ENCODE measurements at places on chromosomes 1 and 21. TPM values are rescaled to one million over a fixed set of nuclear protein-coding genes. Genes with fewer than 3 reads are reported as not detected.
A peak's percentile ranks its signal among the peaks of the same experiment; 100 is the strongest.

GRCh38 chr1:235011599-235012435 is 116.8 kb downstream of the TOMM20 start:
- peak; percentile 36 for DNase-seq

DNA sequence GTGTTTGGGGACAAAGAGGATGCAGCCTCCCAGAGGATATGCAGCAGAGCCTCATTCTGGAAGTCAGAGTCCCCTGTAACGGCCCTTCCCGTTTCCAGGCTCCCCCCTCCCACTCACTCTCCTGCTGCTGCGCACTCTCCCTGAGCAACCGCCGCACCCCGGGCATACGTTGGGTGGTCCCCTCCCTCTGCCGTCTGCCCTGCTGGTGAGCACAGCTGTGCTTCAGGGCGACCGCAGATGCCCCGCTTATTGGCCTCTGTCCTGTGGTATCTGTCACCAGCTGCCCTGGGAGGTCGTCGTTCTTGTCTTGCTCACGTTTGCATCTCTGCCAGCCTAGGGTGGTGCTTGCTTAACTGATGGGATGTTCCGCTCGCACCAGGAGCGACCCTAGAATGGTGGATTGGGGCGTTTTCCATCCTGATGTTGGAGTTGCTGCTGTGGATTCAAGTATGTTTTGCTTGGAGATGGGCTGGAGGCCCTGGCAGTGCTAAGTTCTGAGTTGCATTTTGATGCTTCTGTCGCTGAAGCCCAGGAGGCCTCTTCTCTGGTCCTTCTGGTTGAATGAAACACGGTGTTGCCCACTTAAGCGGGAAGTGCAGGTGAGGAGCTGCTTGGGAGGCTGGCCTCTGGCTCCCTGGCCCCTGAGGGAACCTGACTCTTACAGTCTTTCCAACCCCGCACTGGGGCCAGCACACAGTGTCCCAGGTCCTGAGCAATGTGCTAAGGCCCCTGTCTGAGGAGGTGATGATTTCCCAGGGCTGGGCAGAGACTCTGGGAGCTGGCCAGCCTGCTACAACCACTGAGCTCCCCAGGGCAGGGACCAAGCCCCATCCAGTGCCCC is 3.2 kb downstream of the TMEM201 start:
- no peak for DNase-seq

GRCh38 chr1:11462224-11462923 is 16.6 kb upstream of the DISP3 start:
- DNase-seq, result no peak

DNA sequence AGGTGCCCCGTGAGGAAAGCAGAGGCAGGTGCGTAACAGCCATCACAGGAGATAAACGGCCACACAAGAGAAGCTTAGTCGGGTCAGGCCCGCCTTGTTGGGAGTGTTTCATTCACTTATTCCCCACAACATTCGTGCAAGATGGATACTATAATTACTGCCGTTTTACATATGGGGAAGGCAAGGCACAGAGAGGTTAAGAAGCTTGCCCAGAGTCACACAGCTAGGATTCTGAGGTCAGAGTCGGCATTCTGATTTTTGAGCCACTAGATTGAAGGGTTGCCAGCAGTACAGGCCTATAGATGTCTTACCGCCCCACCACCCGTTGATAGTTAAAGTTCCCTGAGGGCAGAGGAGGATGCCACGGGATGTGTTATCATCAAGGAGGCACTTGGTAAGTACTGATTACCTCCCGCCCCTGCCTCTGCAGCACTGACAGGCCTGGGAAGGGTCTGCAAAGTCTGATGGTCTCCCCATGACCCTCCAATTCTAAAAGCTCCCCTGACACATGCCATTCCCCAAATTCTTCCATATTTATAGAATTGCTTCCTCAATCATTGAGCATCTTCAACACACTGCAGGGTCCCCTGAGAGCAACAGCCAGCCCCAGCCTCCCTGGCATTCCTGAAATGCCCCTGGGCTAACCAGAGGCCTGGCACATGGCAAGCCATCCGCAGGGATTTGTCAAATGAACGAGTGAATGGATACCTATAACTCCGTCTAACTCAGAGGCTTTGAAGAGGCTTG is 74.7 kb upstream of the CLDN14 start:
- no peak for DNase-seq

GRCh38 chr1:5514527-5515183 is 477.6 kb downstream of the NPHP4 start:
- no peak for DNase-seq

DNA sequence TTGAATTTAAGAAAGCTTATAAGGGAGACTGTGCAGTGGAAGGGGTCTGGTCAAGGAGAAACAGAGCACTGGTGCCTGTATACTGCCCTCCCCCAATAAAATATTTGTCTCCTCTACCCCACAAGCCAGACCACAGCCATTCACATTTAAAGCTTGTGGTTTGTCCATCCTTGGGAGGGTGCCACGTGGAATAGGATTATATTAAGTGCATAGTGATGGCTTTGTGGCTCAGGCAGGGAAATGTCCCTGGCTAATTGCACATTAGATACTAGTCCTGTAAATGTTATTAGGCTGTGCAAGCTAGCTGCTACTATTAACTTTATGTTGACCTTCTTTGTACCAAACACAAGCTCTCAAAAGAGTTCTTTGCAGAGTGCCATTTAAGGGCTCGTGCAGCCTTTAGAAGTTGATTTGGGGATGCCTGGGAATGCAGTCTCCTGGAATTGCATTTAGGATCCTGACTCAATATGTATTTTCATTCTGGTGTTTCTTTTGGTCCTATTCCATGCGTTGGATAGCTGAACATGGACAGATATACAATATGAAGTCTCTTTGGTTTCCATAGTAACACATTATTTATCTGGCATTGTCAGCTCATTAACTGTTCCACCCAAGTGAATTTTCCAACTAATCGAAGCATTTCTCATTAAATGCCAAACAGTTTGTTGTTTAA is 210.6 kb downstream of the ROR1 start:
- DNase-seq, result no peak

- DNase-seq, result no peak
Measured at GRCh38 chr21:16908077-16908476, 604.8 kb upstream of the CXADR start.

DNA sequence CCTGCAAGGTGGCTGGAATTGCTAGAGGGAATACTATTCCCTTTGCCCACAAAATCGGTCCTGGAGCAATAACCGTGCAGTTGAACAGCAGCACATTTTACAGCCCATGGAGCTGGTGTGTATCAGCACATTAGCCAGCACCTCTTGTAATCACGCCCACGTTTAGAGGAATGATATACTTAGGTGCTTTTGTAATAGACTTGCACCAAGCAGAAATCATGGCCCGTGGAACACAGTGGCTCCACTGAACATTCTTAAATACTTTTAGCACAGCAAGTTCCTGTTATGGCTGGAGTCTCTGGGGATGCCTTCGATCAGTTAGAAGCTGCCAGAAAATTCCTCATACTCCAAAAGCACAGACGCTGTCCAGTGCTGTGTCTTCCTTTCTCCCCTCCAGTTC is 218.1 kb upstream of the FAM78B start:
- no peak for DNase-seq

GRCh38 chr1:42992054-42992571 is 33.4 kb upstream of the SLC2A1 start:
- no peak for DNase-seq

- DNase-seq, result no peak
Measured at GRCh38 chr1:103459346-103459745, 66.2 kb upstream of the RNPC3 start.

DNA sequence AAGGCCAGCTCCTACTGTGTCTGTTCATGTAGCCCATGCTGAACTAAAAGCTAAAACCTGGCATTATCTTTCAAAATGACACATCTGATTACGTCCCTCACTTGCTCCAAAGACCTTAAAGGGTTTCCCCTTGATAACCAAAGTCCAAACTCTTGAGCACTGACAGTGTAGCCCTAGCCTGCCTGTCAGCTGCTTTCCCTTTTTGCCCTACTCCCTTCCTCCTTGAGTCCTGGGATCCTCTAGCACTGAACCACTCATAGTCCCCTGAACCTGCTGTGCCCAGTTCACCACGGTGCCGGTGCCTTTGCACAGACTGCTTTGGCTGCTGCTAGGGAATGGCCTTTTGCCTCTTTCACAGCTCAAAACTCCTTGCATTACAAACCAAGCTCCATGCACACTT is 67.5 kb downstream of the PLXNA2 start:
- DNase-seq, result no peak

- no peak for DNase-seq
Measured at GRCh38 chr21:42636520-42637266, 16.7 kb upstream of the PDE9A start.

DNA sequence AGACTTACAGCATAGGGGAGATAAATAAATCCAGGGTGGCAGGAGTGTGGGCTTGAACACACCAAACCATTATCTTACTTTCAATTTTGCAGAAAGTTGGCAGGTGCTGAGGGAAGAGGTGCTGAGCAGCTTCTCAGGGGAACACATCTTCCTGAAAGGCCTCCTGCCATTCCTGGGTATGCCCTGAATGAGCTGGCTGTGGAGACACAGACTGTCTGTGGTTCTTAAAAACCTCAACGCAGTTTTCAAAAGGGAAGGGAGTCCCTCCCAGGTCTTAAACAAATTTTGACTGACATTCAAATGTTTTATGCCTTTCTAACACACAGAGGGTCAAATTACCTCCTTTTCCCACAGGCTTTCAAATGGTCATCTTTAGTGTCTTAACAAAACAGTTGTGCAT is 166.9 kb downstream of the TNFSF18 start:
- DNase-seq, result no peak

DNA sequence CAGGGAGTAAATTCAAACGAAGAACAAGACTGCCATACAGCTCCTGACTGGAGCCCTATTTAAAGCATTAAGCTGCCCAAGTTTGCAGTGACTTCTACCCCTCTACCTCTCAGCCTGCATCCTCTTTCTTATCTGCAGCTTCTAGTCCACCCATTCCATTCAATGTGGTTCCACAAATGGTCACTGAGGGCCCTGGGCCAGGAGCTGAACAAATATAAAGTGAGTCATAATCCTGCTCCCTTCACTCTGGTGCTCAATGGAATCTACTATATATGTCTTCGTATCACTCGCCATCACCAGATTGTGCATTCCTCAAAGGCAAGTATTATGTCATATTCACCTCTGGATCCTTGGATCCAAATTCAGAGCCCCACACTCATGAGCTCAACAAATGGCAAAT is 398.7 kb downstream of the BRINP2 start:
- DNase-seq, result no peak

- no peak for DNase-seq
Measured at GRCh38 chr1:174448974-174449373, 1.2 kb downstream of the GPR52 start.

- no peak for DNase-seq
Measured at GRCh38 chr1:154170547-154171222, 15.8 kb upstream of the NUP210L start.

GRCh38 chr1:245188403-245188802 is 33.6 kb downstream of the KIF26B start:
- DNase-seq, result no peak

GRCh38 chr21:26366781-26367180 is 196.2 kb upstream of the APP start:
- no peak for DNase-seq

- DNase-seq, result no peak
Measured at GRCh38 chr1:196774603-196775002, at the start of gene CFHR3. Gene CFHR3, plus strand, starts transcription at chr1:196774840. Its CDS starts 47 bp downstream, at chr1:196774887.

DNA sequence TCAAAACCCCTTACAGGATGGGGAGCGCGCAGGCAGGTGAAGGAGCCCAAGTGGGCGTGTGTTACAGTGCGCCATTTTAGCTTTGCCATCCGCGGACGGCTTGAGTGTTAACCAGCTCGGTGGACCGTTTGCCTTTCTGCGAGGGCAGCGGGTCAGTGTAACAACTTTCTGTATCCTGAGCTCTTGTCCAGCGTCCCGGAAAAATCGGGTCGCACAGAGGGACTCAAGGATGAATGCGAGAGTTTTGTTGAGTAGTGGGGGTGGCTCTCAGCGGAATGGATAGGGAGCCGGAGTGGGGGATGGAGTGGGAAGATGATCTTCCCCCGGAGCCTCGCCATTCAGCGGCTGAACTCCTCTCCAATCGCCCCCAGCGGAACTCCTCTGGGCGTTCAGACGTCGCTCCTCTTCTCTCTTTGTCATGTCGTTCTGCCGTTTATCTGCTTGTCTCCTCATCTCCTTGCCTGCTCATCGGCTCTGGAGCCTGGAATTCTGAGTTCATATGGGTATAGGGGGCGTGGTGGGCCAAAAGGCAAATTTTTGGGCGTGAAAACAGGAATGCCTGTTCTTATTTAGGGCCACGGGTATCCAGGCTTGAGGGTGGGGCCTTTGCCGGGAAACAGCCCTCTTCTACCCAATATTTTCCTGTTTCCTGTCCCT is 295.4 kb downstream of the CTH start:
- DNase-seq, result no peak

- DNase-seq, result no peak
Measured at GRCh38 chr1:173255214-173255813, 48.2 kb upstream of the TNFSF4 start.

Gene TMEM183A
- 113 TPM for total RNA-seq

Gene RSBN1
- 9.1 TPM for total RNA-seq

Gene LEMD1
- not detected for total RNA-seq

Gene SLAMF7
- not detected for total RNA-seq

Gene VHLL
- not detected for total RNA-seq

Gene KPRP
- total RNA-seq, result not detected

Gene LYSMD1
- total RNA-seq, result 5.6 TPM

Gene PPIAL4G
- not detected for total RNA-seq

Gene VAMP4
- total RNA-seq, result 5.2 TPM

Gene OR2L13
- total RNA-seq, result not detected

Gene ST6GALNAC5
- total RNA-seq, result not detected

Data from pulmonary artery endothelial cell (primary cell).